Naive thymus-derived CD4-positive, alpha-beta T cell (primary cell): ENCODE measurements at places on chromosomes 2 and 18.

GRCh38 chr2:8671802-8672201 lies 10.1 kb upstream of the ID2 start:
- no peaks in the 10 kb centered on the region for H3K27me3 ChIP-seq
- no peaks in the 10 kb centered on the region for H3K36me3 ChIP-seq
- no peak overlapping the region for H3K27ac ChIP-seq
- H3K4me1 ChIP-seq: peaks cover 1% of the 10 kb centered on the region

DNA sequence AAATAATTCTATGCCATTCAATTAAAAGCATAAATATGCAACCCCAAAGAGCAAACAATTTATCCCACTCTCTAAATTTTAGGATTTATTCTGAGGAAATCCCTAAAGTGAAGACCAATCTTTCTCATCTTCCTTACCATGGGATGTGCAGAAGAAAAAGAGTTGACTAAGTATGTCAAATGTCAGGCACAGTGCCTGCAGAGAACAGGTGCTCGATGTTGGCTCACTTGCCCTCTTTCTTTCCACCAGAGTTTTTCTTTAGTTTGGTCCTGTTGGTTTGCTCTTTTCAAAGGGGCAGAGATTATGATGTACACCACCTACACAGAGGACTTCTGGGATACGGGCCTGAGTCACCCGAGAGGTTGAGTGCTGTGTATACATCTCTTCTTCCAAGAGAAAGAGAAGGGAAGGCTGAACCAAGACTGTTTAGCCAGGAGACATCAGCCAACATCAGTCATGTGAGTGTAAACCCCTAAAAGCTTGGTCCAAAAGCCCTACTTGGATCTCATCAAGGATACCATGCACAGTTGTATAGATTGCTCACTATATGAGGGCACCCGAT lies 51.7 kb downstream of the SUMO1 start:
- no peak overlapping the region for H3K4me3 ChIP-seq
- H3K4me1 ChIP-seq: no peaks in the 10 kb centered on the region
- no peaks in the 10 kb centered on the region for H3K36me3 ChIP-seq
- H3K27me3 ChIP-seq: no peaks in the 10 kb centered on the region
- no peak overlapping the region for H3K27ac ChIP-seq

DNA sequence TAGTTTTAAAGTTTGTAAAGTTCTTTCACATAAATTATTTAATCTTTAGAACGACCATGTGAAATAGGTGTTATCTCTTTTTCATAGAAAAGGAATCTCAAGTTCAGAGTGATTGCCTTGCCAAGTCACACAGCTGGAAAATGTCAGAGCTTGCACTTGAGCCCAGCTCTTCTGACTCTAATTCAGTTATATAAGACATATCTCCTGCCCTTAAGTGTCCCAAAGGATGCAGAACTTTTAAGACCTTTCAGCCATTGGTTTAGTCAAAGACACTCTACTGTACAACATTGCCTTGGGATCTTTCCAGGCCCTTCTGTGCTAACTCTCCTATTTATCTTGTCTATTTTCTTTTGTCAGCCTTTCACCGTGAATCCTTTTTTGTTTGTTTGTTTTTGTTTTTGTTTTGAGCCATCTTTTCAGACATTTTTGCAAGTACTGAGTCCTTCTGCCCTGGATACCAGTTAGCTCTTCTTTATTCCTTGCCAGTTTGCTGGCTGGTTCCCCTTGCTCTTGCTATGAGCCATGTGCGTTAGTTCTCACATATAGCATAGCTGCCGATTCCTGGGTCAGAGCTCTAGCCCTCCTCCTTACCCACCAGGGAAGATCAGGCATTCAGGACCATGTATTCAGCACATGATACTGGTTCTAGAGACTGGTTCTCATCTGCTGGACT lies 160.0 kb upstream of the MYO3B start:
- H3K4me3 ChIP-seq: no peak overlapping the region
- H3K27me3 ChIP-seq: no peaks in the 10 kb centered on the region
- H3K27ac ChIP-seq: no peak overlapping the region
- H3K4me1 ChIP-seq: no peaks in the 10 kb centered on the region

DNA sequence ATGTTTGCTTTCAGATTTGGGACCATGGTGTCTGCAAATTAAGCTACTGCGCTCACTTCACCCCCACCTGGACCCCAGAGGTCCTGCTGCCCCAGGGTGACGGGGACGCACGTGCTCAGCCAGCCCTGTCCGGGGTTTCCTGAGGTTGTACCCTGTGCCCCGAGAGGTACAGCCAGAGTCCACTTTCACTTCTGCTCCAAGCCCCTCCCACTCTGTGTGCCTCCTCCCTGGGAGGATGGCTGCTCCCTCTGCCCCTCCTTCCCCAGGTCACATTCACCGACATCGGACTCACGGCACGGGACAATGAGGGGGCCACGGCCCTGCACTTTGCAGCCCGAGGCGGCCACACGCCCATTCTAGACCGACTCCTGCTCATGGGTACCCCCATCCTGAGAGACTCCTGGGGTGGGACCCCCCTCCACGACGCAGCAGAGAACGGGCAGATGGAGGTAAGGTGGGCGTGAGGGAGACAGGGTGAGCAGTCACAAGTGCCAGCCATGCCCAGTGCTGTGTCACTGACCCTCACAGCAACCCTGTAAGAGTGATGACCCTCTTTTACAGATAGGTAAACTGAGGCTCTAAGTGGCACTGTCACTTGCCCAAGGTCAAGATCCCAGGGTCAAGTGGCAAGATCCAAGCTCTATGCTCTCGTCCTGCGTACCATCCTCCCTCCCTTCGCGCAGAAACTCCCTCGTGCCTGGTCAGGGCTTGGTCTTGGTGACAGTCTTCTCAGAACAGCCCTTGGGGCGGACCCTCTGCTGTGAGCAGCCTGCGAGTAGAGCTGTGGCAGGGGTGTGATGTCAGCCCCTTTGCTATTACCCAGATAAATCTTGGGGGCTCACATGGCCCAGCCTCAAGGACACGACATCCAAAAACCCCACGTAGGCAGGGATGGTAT lies 7.6 kb downstream of the ESPNL start:
- DNase-seq: no peak
- H3K27me3 ChIP-seq: no peaks in the 10 kb centered on the region
- no peaks in the 10 kb centered on the region for H3K36me3 ChIP-seq
- no peak overlapping the region for H3K27ac ChIP-seq
- no peaks in the 10 kb centered on the region for H3K4me1 ChIP-seq
- no peak overlapping the region for H3K4me3 ChIP-seq

- no peaks in the 10 kb centered on the region for H3K36me3 ChIP-seq
- no peak for DNase-seq
- no peak overlapping the region for H3K27ac ChIP-seq
- peaks cover 32% of the 10 kb centered on the region for H3K4me1 ChIP-seq
Observed at GRCh38 chr18:8744038-8744437, 38.7 kb downstream of the MTCL1 start.

GRCh38 chr18:61876899-61877298 lies 15.9 kb downstream of the RNF152 start:
- no peak overlapping the region for H3K27ac ChIP-seq
- no peaks in the 10 kb centered on the region for H3K36me3 ChIP-seq
- H3K4me1 ChIP-seq: no peaks in the 10 kb centered on the region
